SHP77 treated with DMSO at 0.1 percent for 48 hours (cell line): ENCODE measurements at places on chromosomes 7 and 10.

DNA sequence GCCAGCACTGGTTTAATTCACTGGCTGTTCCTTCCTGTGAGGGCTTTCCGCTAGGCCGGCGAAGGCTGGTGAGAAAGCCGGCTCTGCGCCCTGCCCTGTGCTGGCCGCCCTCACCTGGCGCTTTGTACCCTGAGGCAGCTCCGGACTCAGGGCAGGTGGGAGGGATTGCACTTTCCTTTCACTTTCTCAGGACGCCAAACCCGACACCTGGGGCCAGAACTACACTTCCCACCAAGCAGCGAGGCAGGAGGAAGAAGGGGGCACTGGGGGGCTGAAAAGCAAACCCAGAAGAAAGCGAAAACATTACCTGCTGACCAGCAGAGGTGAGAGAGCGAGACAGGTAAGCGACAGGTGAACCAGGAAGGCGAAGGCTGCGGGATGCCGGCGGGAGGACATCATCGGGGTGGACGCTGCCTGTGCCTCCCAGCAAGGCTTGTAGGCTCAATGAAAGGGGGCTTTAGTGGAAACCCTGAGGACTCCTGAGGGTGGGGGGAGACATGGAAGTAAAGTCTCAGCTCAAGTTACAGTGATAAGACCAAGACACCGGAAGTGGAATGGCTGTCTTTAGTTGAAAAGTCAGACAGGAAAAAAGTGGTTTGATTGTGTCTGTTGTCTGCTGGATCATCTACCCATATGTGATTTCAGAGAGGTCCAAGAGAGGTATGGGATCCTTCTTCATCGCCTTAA lies at the start of gene RAB19:
Gene RAB19 (plus strand): TSS at position 181 of the 687 bp plus-strand sequence. CDS start 3,589 bp downstream, outside the sequence.
- no peak for DNase-seq

- no peak for DNase-seq
These were observed 49.1 kb upstream of the MSMB start for GRCh38 chr10:46094931-46095750.

GRCh38 chr10:131215776-131216175 lies 95.7 kb downstream of the TCERG1L start:
- no peak for DNase-seq

- DNase-seq = no peak
These were observed 104.9 kb downstream of the PPP1R17 start for GRCh38 chr7:31791881-31792280.

DNA sequence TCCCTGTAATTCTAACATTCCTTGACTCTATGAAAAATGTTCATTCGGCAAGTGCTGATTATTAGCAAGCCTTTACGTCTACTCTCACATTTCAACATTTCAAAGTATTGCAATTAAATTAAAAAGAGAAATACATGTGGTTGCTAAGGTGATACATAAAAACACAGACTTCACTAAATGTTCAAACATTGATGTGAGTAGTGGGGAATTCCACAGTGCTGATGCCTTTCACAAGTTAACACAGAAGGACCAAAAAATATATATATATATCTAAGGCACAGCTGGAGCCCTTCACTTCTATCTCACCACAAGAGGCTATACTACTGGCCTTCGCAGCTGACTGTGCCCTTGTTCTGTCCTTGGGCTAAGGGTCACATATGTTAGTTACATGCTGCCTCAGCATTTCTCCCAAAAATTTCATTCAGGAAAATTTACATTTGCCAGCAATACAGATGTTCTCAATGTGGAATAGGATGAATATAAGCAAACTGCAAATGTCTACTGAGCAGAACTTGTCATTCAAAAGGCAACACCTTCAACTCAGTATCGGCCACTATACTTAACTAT lies 13.9 kb downstream of the CTTNBP2 start:
- DNase-seq = no peak

GRCh38 chr7:146728141-146728540 lies 611.5 kb downstream of the CNTNAP2 start:
- DNase-seq = no peak

- no peak for DNase-seq
These were observed 23.8 kb downstream of the DLD start for GRCh38 chr7:107914831-107915230.

GRCh38 chr10:24113901-24114300 lies 95.0 kb upstream of the KIAA1217 start:
- no peak for DNase-seq

DNA sequence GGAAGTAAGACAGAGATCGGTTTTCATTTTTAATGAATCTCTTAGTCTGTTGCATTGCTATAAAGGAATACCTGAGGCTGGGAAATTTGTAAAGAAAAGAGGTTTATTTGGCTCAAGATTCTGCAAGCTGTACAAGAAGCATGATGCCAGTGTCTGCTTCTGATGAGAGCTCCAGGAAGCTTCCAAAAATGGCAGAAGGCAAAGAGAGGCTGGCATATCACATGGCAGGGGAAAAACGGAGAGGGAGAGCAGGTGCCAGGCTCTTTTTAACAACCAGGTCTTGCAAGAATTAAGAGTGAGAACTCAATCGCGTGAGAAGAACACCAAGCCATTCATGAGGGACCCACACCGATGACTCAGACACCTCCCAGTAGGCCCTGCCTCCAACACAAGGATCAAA lies 125.0 kb upstream of the THSD7A start:
- DNase-seq = no peak

DNA sequence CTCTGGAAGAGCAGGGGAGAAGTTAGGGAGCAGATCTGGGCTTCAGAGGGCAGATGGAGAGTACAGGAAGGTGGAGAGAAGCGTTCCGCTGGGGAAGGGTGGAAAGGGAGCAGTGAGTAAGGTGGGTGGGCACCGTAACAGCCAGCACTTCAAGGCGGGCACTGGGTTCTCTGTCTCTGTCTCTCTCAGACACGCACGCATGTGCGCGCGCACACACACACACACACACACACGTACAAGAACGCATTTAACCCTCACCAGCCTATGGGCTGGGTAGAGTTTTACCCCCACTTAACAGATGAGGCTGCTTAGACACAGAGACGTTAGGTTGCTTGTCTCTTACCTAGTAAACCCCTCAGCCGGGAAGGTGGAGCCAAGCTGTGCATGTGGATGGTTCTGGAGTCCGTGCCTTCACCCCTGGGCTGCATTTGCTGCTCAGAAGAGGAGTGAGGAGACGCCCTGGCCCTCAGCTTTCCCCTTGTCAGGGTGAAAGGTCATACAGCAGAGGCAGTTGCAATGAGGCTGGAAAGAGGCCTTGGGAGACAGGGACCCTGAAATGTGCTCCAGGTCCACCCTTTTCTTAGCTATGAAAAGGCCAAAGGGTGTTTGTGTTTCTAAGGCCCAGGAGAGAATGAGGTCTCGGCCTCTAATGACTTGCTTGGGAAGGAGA lies 16.0 kb downstream of the ADCYAP1R1 start:
- DNase-seq = no peak

- no peak for DNase-seq
These were observed 454.0 kb upstream of the SORCS1 start for GRCh38 chr10:107618504-107618994.

DNA sequence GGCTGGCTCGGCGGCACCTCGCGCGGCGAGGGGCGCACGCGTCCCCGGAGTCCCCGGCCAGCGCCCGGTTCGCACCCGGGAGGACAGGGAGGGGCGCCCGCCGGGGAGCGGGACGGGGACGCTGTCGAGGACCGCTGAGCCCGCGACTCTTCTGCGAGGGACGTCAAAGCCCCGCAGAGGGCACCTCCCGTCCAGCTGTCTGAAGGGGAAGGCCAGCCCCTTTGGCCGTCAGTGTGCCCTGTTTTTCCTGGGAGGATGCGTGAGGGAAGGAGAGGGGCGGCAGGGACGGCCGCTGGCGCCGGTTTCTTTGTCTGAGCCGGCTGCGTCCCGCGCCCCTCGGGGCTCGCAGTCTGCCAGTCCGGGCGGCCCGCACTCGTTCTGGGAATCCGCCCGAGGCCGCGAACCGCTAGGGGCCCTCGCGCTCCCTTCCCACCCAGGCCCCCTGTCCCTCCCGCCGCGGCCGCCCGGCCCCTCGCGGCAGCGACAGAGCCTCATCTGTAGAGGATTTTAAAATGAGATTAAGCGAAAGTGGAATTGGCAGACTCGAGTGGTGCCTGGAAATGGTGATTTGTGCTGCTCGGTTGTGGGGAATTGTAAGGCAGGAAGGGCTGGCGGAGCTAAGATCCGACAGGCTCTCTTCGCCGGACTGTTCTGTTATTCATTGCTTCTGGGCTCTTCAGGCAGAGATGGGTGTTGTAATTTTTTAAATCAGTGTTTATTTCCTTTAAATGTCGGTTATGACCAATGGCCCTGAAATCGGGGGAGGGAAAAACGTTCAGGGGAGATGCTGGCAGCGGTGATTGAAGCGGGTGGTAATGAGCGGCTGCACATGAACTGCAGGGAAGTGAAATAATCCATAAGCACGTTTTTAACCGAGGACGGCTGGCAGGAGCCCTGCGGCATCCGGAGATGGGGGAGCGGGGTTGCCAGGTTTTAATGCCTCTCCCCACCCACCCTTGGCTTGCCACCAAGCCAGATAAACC lies 618 bp upstream of the RELN start:
- DNase-seq = no peak

DNA sequence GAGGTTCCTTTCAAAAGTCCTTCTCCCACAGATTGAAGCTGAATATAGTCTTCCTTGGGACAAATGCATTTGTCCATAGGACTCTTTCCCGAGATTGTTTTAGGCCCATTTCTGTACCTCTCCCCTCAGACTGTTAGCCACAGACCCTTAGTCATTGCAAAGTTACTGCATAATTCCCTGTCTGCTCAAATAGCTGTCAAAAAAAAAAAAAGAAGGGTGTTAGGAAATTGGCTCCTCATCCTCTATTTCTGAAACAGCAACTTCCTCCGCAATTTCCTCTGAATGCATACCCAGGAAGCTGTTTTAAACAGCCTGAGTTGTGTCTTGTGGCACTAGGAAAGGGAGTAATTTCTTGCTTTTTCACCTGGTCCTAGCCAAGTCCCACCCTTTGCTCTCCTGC lies 5.4 kb downstream of the LRRC4 start:
- no peak for DNase-seq

GRCh38 chr10:132133005-132133404 lies 53.7 kb upstream of the DPYSL4 start:
- no peak for DNase-seq

GRCh38 chr7:1638215-1638661 lies 31.8 kb upstream of the ELFN1 start:
- DNase-seq = no peak

DNA sequence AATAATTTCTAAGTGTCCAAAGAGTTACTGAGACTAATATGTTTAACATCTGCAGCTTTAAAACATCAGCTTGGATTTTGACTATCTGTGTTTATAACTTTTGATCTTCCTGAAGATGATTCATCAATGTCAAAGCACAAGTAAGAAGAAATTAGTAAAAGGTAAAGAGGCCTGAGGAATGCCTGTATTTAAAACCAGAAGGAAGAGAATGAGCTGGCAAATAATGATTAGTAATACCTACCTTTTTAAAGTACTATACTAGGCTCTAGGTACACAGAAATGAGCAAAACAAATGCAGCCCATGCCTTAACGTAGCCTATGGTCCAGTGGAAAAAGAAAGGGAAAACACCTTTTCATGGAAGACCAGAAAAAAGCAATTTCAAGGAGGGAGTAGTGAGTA lies 158.0 kb downstream of the KCND2 start:
- no peak for DNase-seq

DNA sequence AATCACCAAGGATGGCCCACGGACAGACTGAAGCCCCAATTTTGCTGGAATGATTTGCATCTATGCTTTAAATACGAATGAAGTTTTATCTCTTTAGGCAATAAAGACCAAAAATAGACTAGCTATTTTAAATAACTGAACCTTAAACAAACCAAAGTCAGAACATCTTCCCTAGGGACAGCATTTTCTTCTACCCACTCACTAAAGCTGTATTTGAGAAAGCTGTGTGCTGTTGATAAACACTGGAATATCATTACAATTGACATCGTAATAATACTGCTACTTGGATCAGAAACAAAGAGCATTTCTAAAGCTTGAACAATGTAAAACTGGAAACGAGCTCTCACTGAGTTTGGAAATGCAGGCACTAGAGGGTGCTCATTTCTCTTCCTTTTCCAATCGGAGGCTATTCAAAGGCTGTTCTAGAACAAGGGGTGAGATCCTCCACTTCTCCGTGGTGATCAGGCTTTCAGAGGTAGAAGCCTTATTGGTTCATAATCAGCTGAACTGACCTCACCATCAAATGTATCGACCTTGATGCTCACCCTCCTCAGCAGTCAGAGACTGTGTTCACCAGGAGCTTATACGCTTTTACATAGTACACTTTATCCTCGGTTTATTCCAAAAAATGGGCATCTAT lies 225.3 kb upstream of the PRSS1 start:
- DNase-seq = no peak

DNA sequence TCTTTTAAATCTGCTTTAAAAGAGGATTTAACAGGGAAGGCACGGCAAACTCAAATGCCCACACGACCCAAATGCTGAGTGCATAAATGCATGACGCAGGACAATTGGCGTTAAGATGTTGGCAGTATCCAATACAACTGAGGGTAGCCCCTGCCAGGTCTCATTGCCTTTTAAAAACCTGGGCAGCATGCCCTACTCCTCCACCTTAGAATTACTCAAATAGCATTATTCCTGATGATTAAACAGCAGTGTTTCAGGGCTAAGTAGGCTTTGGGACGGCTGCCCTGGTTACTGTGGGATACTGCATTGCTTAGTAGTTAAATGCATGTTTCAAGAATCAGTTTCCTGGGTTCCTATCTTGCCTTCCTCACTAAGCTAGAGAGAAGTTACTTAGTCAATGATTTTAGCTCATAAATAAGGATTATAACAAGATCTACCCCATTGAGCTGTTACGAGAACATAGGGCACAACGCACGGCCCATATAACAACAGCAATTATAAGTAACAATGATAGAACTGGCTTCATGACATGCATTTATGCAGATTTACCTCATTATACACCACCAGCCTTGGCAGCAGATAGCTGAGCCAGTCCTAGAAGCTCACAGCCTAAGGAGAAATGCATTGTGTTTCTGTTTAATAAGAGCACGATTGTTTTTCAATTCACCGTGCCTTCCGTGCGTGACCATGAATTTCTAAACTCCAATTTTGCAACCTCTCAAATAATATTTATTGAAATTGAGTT lies 7.9 kb downstream of the TUBAL3 start:
- DNase-seq = no peak

GRCh38 chr10:47030191-47030703 lies 119.0 kb downstream of the PTPN20 start:
- DNase-seq = no peak

DNA sequence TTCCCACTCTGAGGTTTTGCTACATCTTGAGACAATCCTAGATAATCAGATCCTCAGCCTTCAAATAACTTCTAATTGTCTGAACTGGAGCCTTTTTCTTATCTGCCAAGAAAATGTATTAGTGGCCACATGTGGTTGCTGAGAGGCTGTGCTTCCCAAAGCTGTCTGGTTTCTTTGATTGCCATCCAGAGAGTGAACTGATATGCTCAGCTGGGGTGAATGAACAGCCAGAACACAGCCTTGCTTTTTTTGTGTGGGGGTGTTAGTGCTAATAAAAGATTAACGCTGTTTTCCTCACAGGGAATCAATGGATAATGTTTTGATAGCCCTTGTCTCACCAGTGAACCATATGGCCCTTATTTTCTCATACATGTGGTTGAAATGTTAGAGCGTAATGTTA lies 66.9 kb downstream of the BBS9 start:
- DNase-seq = no peak
